Left ventricle myocardium superior (tissue), 1 donor: ENCODE measurements at places on chromosomes 11 and 22. TPM values are rescaled to one million over a fixed set of nuclear protein-coding genes. Genes with fewer than 3 reads are reported as not detected.

Gene GGT1
- 1.2 TPM for total RNA-seq

DNA sequence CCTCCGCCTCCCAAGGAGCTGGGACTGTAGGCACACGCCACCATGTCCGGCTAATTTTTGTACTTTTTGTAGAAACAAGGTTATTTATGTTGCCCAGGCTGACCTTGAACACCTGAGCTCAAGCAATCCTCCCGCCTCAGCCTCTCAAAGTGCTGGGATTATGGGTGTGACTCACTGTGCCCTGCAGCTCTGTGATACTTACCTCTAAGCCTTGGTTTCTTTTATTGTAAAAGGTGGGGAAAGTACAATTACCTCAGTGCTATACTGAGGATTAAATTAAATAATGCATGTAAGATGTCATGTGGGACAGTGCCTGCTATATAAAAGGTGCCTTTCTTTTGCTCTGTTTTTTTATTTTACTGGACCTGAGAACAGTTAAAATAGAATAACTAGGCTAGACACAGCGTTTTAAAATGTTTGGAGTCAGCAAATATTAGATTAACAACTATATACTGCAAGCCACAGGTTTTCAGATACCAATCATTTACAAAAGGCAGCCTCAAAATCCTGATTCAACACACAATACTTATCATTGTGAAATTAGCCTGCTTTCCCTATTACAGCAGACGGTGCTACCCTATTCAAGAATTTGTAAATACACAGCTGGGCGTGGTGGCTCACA, 30.0 kb downstream of the PRR14L start:
- DNase-seq, result no peak

DNA sequence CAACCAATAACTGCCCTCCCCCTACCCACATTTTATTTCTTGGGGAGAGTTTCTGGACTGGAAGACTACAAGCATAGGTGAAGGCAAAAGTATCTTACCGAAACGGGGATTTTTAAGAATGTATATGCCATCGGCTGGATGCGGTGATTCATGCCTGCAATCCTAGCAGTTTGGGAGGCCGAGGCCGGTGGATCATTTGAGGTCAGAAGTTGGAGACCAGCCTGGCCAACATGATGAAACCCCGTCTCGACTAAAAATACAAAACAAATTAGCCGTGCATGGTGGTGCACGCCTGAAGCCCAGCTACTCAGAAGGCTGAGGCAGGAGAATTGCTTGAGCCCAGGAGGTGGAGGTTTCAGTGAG, 20.8 kb upstream of the SLN start:
- no peak for DNase-seq

- no peak for DNase-seq
Measured at GRCh38 chr22:19352217-19352616, 60.7 kb upstream of the CLTCL1 start.

Gene KCTD14
- total RNA-seq, result 0.15 TPM

- peak; percentile 40 for DNase-seq
Measured at GRCh38 chr11:86184728-86185380, 59.7 kb upstream of the EED start.

GRCh38 chr22:48227341-48228018, 1465.0 kb downstream of the TBC1D22A start:
- no peak for DNase-seq

DNA sequence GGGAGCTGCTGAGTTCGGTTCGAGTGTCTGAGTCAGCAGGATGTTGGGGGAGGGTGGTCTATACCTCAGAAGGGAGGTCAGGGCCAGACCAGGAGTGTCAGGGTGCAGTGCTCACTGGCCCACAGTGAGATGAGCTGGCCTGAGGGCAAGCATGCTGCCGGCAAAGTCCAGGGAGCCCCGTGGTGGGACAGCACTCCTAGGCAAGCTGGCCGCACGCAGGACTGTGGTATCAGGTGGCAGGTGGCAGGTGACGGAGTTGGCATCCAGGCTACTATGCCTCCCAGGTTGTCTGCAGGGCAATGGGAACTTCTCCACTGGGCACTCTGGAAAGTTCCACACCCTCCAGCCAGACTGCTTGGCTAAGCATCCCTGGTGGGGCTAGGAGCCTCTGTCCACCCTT, 4.8 kb downstream of the FGF3 start:
- DNase-seq, result no peak

Gene SLC1A2
- total RNA-seq, result 2.7 TPM

GRCh38 chr11:14980854-14981253, 8.7 kb upstream of the CALCA start:
- DNase-seq, result no peak

DNA sequence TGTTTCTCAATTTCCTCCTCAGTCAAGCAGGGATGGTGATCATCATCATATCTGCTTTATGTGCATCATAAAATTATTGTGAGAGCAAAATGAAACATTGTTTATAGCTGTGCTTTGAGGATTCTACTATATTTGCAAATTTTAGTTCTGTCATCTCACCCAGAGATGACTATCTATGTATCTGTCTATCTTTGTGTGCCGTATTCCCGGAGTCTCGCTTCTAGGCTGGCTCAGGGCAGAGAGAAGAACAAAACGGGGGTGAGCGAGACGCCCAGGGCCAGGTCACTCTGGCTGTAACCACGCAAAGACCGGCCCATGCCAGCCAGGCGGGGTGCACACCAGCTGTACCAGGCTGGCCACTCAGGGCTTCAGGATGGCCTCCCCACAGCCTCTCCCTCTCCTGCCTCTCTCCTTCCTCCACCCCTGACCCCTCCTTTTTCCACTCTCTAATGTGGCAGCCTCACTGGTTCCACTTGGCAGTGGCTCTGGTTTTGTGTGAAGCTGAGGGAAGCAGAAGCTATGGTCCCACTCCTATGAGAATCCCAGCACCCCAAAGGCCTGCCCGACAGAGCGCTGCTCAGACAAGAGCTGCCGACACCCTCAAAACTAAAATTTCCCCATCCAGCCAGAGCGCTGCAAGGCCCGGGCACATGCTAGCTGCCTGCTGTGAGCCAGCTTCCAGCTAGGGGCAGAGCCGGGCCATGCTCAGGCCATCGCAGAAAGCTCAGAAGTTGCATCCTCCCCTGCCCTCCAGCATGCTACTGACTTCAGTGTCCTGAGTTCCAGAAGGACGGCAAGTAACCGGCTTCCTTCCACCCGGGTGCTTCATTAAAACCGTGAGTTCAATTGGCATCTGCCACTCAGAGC, 139.5 kb upstream of the TBCEL start:
- no peak for DNase-seq

DNA sequence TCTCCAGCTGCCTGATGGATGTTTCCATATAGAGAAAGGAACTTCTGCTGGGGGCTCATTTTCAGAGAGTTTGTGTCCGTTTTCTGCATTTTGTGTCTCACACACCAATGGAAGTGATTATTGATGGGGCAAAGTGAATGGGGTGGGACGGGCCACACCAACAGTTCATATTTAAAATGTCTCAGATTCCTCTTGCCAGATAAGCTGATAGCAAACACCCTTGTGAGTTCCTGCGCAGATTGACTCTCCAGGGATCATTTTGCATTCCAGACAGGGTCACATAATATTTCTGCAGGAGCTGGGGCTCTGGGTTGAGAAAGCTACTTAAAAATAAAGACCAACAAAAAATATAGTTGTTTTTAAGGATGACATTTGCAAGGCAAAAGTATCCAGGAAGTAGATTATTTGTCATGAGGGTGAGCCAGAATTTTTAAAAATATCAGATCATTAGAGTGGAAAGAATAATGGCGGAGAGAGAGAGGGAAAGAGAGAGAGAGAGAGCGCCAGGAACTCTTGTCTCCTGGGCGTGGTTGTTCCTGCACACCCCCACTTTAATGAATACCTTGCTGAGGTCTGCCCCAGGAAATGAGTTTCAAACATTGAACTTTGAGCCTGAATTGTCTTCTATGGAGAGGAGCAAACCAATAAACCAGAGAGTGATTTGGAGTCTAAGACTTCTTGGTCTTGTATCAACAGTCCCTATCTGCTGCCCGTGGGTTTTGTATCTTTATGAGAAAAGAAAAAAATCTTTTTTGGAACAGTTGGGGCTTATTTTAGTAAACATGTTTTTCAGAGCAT, 33.3 kb downstream of the MICAL2 start:
- DNase-seq, result no peak

Gene MMP11
- 32.3 TPM for total RNA-seq

Gene UPK2
- total RNA-seq, result not detected

Gene OR51B4
- not detected for total RNA-seq

Gene KDM4E
- total RNA-seq, result not detected

Gene YPEL4
- 1.2 TPM for total RNA-seq

Gene ME3
- total RNA-seq, result 29.8 TPM

Gene HSPB2
- total RNA-seq, result 37.0 TPM

DNA sequence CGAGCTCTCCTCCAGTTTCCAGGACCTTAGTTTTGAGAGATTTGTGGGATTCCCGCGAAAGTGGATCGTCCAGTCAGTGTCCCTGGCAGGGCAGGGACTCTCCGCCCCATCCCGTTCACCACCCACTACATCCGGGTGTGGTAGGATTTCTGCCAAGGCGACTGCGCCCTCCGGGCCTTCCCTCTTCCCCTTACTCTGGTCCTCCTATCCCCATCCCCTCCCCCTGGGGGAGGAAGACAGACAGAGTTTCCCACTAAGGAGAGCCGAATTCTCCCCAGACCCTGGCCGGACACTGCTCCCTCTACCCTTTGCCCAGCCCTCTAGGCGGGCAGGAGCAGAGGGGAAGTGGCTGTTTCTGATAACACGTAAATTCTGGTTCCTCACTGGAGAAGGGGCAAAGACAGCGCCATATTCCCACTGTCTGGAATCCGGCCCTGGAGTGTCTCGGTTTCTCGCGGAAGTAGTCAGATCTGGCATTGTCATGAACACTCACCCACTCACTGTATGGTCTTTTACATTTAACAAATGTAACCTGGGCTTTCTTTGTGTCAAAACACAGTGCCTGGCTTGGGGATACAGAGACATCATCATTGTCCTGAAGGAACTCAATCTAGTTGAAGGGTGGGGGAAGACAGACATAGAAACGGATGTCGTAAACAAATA, 1.1 kb upstream of the NECTIN1 start:
- DNase-seq, result peak; percentile 77
